ENCODE measurements at places on chromosomes 1 and 21. TPM values are rescaled to one million over a fixed set of nuclear protein-coding genes. Genes with fewer than 3 reads are reported as not detected.

The MAP3K7CL gene
- total RNA-seq: 5.0 TPM

GRCh38 chr1:164695956-164696665 lies 137.1 kb downstream of the PBX1 start:
- no peak for DNase-seq

DNA sequence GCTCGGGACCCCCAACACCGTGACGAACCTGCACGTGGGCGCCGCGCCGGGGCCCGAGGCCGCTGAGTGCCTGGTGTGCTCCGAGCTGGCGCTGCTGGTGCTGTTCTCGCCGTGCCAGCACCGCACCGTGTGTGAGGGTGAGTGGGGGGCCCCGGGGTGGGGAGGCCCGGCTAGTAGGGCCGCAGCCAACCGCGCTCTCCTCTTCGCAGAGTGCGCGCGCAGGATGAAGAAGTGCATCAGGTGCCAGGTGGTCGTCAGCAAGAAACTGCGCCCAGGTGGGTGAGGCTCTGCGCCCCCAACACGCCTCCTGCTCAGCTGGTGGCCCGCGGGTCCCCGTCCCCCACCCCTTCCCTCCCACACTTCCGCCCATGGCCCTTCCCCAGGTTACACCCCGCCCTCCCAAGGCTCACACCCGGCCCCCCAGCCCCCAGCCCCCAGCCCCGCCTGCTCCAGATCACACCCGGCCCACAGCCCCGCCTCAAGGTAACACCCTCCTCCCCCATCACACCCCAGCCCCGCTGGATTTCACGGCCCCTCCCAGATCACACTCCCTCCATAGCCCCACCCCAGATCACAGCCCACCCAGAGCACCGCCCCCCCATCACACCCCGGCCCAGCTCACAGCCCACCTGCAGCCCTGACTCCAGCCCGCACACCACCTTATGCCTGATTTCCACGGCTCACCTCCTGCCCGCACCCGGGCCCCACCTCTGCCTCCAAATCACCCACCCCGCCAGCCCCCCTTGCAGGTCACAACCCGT lies 2.4 kb upstream of the MMP23B start:
- DNase-seq: no peak

The MMEL1 gene
- not detected for total RNA-seq

The ADAMTSL4 gene
- total RNA-seq: 15.7 TPM

The KRTAP19-1 gene
- total RNA-seq: not detected

All from thyroid gland (tissue), 4 donors.